ENCODE measurements at places on chromosomes 5 and 9.

DNA sequence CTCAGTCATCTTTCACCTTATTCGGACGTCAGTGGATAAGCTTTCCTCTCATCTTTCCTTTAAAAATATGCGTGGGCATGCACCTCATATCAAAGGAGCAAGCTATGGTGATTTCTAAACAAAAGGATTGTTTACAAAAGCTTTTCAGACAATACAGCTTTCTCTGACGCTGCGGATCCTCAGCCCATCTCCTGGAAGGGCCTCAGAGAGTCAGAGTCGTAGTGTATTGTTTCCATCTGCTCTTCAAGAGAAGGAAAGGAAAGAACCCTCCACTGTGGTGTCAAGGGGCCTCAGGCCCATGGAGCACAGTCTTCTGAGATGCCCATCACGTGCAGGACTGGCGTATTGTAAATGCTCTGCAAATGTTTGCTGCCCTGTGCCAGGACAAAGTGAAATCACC is 163.4 kb upstream of the MAP1B start:
- DNase-seq: no peak

DNA sequence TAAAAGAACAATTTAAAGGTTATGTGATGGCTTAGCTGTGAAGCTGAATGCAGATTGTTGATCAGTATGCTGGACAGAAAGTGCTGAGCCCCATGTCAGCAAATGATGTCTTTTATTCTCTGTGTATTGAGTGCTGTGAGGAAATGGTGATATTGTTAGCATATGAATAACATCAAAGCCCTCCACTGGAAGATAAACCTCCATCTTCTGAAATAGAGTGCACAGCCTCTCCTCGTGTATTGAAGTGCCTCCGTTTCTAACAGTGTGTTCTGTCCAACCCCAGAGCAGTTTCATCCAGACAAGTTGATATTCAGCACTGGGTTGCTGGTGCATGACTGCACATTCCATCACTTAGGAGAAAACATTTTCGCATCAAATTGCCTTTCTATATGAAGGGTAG is 242.9 kb downstream of the CSNK1G3 start:
- no peak for DNase-seq

DNA sequence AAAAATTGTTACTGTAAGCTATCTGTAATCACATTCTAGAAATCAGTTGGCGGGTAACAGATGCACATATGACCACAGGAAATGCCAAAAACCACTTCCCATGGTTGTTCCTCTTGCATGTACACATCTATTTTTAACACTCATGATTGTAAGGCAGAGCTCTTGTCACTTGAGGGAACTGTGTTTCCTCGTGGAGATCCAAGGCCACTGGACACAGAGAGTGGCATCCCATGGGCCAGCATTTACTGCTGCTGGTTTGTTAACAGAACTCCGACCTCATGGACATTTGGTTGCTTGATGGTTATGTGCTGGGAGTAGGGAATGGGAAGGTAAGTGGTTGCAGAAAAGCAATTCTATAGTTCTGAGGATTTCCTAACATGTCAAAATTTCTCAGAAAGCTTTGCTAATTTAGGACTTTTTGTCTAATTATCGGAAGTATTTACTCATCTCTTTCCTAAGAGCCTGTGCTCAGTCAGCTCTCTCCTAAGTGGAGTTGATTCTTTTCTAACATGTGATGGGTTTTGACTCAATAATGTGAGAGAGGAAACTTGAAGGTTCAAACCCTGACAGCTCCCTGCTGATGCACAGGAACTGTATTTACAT is 202.0 kb upstream of the NR3C1 start:
- no peak for DNase-seq

GRCh38 chr5:133285583-133286021 is 233.8 kb downstream of the HSPA4 start:
- no peak for DNase-seq

DNA sequence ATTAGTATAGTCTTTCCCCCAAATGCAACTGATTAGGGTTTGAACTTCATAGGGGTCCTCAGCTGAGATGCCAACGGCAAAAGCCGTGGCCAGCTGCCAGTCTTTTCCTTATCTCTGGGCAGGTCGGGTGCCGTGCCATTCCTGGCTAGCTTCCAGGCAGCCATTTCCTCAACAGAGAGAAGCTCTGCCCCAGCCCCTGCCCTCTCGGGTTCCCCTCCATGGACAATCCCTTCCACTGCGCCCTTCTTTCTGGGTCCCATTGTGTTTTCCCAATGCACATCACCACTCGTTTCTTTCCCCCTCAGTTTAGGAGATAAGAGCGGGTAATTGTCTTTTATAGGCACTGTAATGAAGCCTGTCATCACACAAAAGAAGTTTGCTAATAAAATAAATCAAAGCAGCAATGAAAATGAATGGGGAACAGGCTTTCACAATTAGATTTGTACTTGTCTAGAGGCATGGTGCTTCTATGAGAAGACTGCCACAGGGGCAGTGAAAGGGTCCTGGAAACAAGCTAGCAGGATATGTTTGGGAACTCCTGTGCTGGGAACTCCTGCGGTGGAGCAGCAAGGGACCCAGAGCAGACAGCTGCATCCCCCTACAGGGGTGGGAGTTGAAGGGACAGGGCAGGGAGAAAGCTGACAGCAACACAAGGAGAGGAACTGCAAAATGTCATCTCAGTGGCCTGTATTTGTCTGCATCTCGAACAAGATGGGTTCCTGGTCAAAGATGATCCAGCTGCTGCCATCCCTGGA is 48.0 kb upstream of the SAP30L start:
- DNase-seq: no peak

DNA sequence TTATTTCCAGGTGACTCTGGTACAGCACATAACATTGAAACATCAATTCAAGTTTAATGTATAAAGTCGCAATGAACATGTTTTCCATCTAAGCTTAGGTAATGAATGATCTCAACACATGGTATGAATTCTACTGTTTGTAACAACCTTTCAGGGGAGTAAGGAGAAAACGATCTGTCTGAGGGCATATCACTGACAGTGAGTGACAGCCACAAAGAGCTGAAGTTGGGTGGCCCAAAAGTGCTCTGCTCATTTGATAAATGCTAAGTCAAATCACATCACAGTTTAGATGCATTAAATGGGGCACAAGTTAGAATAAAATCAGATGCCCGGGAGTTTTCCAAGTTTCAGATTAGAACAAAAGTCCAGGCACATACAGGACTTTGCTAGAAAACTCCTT is 1.2 kb downstream of the FANCC start:
- no peak for DNase-seq

Data from T-helper 1 cell (primary cell).